ENCODE measurements at places on chromosomes 16 and 17.

- H3K4me1 ChIP-seq = peaks cover 5% of the 10 kb centered on the region
- no peaks in the 10 kb centered on the region for H3K36me3 ChIP-seq
- no peak for DNase-seq
- peak overlapping the region; percentile 95 for H3K27ac ChIP-seq
- peak overlapping the region; percentile 81 for H3K4me3 ChIP-seq
These were observed 597 bp downstream of the OVCA2 start for GRCh38 chr17:2042390-2042847.

DNA sequence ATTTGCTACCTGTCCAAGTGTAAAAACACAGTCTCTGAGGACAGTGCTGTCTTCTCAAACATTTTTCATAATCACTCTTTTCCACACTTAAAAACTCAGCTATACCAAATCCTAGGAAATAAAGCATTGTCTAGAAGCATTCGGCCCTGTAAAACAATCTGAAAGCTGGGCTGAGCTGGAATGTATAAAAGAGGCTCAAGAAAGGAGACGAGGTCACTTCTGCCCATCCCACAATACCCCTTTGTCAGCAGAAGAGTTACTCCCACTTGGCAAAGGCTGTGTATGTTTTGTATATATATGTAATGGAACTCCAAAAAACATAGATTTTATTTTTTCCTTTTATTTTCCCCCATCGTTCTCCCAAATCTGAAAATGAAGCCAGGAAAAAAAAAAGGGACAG is 43.9 kb downstream of the STH start:
- H3K4me3 ChIP-seq = no peak overlapping the region
- no peak overlapping the region for H3K27ac ChIP-seq
- no peak for DNase-seq
- peaks cover 5% of the 10 kb centered on the region for H3K36me3 ChIP-seq

- H3K4me3 ChIP-seq = no peak overlapping the region
- no peaks in the 10 kb centered on the region for H3K27me3 ChIP-seq
- no peak overlapping the region for H3K27ac ChIP-seq
- H3K4me1 ChIP-seq = no peaks in the 10 kb centered on the region
- H3K36me3 ChIP-seq = no peaks in the 10 kb centered on the region
- DNase-seq = no peak
These were observed 12.4 kb upstream of the SPOP start for GRCh38 chr17:49690256-49690655.

DNA sequence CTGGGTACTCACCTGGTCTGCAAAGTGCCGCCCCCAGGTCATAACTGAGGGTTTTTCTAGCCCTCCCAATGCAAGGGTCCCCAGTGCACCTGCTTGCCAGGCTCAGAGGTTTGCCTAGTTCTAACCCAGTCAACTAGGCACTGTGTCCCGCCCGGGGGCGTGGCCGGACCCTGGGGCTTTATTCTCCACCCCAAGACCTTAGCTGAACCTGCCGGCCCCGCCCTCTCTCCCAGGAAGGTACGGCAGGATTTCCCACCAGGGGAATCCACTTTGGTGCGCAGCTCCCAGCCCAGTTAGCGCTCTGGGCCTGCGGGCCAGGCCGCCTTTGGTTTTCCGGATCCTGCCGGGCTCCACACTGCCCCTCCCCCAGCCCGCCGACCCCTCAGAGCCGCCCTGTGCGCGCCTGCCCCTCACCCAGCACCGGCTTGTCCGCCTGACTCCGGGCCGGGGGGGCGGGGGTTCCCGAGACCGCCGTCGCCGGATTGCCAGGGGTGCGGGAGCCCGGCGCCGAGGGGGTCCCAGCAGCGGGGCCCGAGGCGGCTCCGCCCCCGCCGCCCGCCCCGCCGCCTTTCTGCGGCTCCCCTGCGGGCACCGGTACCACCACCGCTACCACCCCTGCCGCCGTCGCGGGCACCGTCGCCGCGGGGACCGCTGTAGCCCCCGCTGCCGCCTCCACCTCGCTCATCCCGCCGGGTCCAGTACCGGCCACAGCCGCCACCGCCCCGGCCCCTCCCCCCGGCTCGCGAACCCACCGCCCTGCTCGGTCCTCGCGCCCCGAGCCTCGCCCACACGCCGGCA is 424 bp downstream of the YBX2 start:
- peaks cover 4% of the 10 kb centered on the region for H3K4me1 ChIP-seq
- peak overlapping the region; percentile 58 for H3K4me3 ChIP-seq
- H3K36me3 ChIP-seq = no peaks in the 10 kb centered on the region
- H3K27ac ChIP-seq = peak overlapping the region; percentile 71
- H3K27me3 ChIP-seq = no peaks in the 10 kb centered on the region
- no peak for DNase-seq

DNA sequence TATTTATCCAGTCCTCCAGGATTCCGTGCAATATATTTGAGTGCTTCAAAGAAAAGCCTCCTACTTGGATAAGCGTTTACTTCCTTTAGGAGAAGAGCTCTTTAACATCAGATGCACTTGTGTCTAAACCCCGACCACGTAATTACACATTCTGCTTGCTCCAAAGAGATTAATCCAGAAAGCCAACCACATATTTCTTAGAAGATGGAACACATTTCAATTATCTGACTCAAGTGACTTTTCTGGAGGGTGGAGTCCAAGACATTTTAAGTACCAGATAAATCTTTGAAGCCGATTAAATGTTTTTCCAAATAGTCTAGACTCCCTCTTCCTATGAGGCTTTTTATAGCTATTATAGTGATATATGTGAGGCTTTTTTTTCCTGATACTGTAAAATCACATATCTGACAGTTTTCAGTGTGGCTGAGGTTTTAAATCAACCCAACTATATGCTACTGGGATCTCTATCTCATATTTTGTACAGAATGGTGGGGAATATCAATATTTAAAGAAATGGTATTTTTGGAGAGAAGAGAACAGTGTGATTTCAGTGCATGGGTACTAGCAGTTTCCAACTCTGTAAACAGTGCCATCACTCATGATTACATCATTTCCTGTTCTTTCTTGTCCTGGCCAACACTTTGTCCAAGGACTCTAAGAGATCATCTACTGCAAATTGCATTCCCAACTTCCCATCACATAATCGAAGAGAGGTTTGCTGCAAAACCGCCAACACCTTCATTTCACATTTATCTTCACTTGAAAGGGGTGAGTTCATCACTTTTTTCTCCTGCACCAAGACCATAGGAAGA is 192.4 kb upstream of the HSBP1 start:
- no peaks in the 10 kb centered on the region for H3K4me1 ChIP-seq
- H3K27me3 ChIP-seq = no peaks in the 10 kb centered on the region
- no peak overlapping the region for H3K27ac ChIP-seq
- no peak overlapping the region for H3K4me3 ChIP-seq
- no peak for DNase-seq

DNA sequence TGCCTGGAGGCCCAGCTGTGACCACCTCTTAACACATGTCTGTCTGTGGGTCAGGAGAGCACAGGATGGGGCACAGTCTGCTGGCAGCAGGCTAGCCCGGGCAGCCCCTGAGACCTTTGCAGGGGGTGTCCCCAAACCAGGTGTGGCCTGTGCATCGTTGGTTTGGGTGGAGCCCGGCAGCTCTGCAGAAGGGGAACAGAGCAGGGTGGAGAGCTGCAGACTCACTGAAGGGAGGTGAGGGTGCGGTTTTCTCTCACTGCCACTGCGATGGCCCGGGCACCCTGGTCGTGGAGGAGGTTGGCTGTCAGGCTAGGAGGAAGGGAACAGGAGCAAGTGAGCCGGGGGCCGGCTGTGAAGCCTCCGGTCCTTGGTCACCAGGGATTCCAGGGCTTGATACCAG is 28.8 kb downstream of the NLRC3 start:
- H3K27ac ChIP-seq = no peak overlapping the region
- no peaks in the 10 kb centered on the region for H3K27me3 ChIP-seq
- DNase-seq = no peak

DNA sequence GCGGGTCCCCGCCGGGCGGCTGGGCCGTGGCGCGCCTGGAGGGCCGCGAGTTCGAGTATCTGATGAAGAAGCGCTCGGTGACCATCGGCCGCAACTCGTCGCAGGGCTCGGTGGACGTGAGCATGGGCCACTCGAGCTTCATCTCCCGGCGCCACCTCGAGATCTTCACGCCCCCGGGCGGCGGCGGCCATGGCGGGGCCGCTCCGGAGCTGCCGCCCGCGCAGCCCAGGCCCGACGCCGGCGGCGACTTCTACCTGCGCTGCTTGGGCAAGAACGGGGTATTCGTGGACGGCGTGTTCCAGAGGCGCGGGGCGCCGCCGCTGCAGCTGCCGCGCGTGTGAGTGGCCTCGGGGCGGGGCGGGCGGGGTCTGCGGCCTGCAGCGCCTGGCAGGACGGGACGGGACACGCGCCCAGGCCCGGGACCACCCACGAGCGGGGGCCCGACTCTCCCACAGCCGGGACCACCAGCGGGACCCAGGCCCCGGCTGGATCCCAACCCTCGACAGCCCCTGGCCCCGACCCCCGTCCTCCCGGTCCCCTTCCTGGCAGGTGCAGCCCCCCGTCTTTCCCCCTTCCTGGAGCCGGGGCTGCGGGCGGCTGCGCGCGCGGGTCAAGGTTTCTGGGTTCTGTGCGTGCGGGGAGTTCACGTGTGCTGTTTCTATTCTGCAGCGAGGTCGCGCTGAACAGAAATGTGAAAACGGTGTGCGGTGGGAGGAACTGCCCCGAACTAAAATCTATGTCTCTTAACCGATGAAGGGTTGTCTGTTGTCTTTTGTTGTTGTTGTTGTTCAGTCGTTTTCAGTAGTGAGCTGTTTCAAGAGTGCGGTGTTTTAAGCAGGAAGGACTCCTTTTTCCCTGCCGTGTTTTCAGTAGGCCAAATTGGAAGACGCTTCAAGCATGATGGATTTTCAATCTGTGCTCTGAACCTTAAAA is 705 bp downstream of the FOXK2 start:
- H3K27me3 ChIP-seq = no peaks in the 10 kb centered on the region
- H3K36me3 ChIP-seq = no peaks in the 10 kb centered on the region
- H3K27ac ChIP-seq = peak overlapping the region; percentile 83
- H3K4me1 ChIP-seq = peaks cover 4% of the 10 kb centered on the region

DNA sequence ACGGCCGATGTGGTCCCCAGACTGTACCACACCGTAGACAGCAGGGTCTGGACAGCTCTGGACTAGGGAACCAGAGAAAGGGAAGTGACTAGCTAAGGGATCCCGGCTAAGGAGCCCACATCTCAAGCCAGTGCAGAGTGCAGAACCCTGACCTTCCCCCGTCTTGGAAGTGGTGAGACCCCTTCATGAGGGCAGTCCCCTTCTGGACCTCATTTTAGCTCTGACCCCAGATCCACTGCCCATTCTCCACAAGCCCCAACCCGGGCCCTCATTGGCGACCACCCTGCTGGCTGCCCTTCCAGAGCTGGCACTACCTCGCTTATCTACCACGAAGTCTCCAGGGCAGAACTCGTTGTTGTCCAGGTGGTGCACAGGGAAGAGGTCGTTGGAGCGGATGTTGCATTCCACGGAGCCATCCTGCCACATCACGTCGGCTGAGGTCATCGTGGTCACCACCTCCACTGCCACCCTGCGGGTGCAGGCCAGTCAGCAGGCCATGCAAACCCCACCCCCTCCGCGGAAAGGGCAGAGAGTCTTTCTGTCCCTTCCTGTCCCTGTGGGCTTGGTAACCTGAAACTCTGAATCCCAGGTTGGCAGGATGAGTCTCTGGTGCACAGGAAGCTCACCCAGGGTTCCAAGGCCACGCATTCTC is 14.2 kb downstream of the SPHK1 start:
- no peak for DNase-seq
- H3K4me1 ChIP-seq = no peaks in the 10 kb centered on the region
- no peaks in the 10 kb centered on the region for H3K27me3 ChIP-seq
- peaks cover 5% of the 10 kb centered on the region for H3K36me3 ChIP-seq
- no peak overlapping the region for H3K27ac ChIP-seq

GRCh38 chr17:68511671-68512246 is 471 bp upstream of the PRKAR1A start:
- H3K36me3 ChIP-seq = peaks cover 10% of the 10 kb centered on the region
- no peaks in the 10 kb centered on the region for H3K4me1 ChIP-seq
- DNase-seq = peak; percentile 77
- peak overlapping the region; percentile 84 for H3K4me3 ChIP-seq

All from breast epithelium (tissue), 4 donors.